ENCODE measurements at places on chromosomes 13 and 19.

GRCh38 chr13:76921516-76921915 lies 26.8 kb upstream of the ACOD1 start:
- no peak for DNase-seq

DNA sequence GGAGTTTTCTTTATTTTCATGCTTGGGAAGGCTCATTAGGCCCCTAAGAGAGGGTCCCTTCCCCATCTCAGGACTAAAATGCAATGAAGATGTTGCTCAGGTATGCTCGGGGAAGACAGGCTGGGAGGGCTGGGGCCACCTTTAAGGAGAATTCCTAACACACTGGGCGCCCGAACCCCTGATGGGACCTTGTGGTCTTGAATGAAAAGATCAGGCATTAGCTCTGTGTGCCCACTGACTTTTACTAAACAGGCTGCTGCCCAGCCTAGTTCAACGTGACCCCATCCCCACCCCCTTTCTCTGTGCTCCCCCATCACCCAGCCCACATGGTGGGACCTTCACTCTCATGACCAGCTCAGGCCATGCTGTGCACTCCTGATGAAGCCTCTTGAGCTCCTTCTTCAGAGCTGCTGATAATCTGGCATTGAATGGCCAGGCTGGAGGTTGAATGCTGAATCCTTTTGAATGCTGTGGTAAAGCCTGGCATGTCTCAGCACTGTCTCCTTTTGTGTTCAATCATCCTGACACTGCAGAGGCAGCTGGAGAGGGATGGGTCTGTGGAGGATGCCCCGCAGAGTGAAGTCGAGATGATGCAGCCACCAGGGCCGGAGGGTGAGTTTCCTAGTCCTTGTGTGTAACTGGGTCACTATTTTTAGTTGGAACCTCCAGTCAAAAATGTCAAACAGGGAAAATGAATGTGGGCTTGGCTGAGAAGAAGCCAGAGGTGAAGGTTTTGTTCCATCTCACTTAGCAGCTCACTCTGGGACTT lies 209.1 kb downstream of the UQCRFS1 start:
- peak; percentile 23 for DNase-seq

DNA sequence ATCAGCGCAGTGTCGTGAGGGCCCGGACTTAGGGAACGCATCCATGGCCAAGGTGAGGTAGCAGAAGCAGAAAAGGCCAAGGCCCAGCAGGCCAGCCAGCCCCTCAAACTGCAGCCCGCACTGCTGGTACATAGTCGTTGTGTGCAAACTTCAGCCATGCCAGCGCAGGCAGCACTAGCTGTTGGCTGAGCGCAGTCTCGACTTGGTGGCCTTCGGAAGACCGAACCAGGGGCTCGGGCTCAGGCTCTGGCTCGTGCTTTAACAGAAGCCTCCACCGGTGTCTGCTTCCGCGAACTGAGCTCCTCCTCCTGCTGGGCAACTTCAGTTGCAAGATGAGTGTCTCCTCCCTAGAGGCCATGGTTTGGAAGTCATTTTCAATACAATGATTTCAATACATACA lies 157.5 kb downstream of the DNAJC15 start:
- DNase-seq, result no peak

- no peak for DNase-seq
Observed at GRCh38 chr19:3661284-3662238, 35.0 kb upstream of the CACTIN start.

- no peak for DNase-seq
Observed at GRCh38 chr19:33697766-33698165, 76.0 kb downstream of the CHST8 start.

- no peak for DNase-seq
Observed at GRCh38 chr13:61084988-61085387, 330.7 kb downstream of the PCDH20 start.

Data from renal cortical epithelial cell (primary cell).